CD4-positive, alpha-beta T cell treated with Interferon gamma for 1 hour (primary cell): ENCODE measurements at places on chromosomes 2 and 18.

DNA sequence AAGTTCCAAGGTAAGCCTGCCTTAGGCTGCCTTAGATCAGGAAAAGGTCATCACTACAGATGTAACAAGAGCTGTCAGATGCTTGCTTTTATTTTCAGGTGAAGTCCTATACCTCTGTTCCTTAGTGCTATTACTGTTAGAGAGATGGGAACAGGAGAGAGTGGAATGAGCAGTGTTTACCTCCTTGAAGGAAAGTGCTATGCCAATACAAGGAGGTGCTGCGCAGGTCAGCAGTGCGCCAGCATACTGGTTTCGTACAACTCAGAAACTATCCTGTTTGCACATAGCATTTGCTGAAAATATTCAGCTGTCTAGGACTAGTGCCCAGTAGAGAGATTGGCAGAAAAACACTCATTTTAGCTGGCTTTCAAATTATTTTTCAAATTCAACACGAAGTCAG, 413.0 kb upstream of the RAB12 start:
- no peak for DNase-seq

- no peak for DNase-seq
These were observed 116.1 kb upstream of the LRRTM1 start for GRCh38 chr2:80420530-80421208.

DNA sequence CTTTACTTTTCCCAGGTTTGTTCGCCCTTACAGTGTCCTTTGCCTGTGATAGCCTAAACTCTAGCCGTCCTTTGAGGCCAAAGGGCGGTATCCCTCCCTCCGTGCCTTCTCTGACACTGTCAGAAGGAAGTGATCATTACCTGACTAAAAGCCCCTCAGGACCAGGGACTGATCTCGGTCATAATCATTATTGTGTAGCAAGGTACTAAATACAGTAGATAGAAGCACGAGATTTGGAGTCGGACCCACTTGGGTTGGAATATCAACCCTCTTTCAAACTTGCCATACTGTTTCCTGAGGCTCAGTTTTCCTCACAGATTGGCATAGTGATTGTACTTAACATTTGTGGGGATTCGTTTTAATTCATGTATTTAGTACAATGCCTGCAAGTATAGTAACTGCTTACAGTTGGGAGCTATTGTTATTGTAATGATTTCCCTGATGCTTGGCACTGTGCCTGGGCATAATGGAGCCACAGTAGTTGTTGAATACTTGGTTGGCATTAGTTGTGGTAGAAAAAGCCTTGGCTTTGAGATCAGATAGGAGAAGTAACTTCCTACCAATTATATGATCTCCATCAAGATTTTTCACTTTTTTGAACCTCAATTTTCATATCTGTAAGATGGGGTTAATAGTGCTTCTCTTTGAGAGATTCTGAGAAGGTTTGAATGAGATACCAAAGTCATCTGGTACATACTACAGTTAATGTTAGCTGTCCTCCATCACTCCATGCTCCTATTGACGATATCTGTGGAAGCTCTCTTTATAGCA, 836 bp downstream of the STK11IP start:
- no peak for DNase-seq

DNA sequence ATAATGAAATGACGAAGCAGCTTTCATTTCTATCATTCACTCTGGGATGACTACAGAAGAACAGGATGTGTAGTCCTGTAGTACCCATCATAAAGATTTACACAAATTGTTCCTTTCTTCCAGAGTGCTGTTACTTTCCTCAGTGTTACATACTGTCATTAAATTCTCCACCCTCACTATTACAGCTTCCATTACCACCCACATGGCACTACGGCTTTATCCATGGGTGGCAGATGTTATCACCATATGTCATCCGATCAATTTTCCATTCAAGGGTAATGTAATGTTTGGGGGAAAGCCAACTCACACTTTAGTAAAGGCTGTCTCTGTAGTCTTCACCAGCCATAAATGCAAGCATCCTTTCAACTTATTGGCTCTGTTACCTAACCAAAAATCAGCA, 7.1 kb upstream of the CSRNP3 start:
- no peak for DNase-seq

GRCh38 chr2:101820519-101820918, 123.0 kb downstream of the MAP4K4 start:
- DNase-seq, result no peak
